ENCODE measurements at places on chromosomes 1 and 21. TPM values are rescaled to one million over a fixed set of nuclear protein-coding genes. Genes with fewer than 3 reads are reported as not detected.

The SLC37A1 gene
- 6.9 TPM for total RNA-seq

The ARF1 gene
- total RNA-seq: 431 TPM

The PCBP3 gene
- total RNA-seq: 2.5 TPM

The CTSE gene
- total RNA-seq: not detected

The SELP gene
- total RNA-seq: not detected

The ARHGEF16 gene
- 4.1 TPM for total RNA-seq

The TIE1 gene
- 0.87 TPM for total RNA-seq

The OVAAL gene
- total RNA-seq: not detected

The SETSIP gene
- not detected for total RNA-seq

The TRABD2B gene
- 1.8 TPM for total RNA-seq

All from astrocyte (in vitro differentiated cells and primary cell).